Spinal cord (tissue), 10 donors: ENCODE measurements at places on chromosomes 5 and 9.

GRCh38 chr5:53080271-53080670 is 29.3 kb downstream of the MOCS2 start:
- DNase-seq: no peak

DNA sequence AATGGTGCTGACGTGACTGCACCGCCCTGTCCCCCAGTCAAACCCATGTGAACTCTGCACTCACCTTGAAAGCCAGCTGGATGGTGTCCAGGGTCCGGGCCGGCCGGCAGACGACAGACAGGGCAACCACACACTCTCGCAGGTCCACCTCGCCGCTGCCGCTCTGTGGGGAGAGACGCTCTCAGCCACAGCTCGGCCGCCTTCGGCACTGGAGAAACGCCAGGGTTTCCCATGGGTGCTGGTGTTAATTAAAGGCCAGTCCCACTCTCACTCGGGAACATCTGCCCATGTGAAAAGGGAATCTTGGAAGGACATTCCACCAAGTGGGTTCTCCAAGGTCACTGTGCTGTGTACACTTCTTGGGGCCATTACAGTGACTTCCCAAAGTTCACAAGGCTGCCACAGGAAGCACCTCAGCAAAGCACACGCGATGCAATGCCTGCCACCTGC is 25.5 kb upstream of the SLC6A3 start:
- no peak for DNase-seq

DNA sequence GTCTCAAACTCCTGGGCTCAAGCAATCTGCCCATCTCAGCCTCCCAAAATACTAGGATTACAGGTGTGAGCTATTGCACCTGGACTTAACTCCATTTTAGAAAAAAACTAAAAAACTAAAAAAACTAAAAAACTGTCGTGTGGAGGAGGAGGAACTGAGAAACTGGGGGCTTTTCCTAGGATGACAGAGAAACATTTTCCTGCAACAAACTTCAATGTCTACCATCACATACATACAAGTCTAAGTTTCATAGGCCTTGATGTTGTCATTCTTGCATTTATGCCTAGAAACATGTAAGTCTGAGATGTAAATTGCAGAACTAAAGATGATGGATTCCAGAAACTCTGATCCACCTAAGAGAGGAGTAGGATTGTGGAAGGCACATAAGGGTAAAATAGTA is 556.8 kb downstream of the RAB3C start:
- DNase-seq: no peak

DNA sequence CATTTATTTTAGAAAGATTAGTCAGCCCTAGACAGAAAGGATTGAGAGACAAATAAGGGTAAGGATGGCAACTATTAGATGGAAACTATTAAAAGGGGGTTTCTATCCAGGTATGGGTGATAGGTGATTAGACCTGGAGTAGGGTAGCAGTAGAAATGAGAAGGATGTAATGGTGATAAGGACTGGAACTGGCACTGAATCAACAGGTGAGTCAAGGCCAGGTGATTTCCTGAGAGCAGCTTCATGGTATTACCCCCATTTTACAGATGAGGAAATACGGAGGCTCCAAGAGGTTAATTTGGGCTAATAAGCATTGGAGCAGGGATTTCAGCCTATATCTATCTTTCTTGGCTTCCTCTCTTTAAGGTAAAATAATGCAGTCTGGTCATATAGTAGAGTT is 55.7 kb downstream of the CAST start:
- DNase-seq: no peak

DNA sequence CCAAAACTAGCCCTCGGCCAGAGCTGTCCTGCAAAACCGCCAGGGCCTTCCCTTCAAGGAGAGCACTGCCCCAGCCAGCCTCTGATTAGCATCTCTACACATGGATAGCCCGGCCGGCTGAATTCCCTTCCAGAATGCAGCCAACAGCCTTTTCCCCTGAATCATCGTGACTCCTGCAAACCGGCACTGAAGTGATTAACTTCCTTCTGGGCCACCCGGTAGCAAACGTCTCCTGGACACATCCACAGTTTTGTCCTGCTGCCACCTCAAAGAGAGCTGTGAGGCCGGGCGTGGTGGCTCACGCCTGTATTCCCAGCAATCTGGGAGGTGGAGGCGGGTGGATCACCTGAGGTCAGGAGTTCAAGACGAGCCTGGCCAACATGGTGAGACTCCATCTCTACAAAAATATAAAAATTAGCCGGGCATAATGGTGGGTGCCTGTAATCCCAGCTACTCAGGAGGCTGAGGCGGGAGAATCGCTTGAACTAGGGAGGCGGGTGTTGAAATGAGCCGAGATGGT is 21.1 kb upstream of the EEIG1 start:
- no peak for DNase-seq

DNA sequence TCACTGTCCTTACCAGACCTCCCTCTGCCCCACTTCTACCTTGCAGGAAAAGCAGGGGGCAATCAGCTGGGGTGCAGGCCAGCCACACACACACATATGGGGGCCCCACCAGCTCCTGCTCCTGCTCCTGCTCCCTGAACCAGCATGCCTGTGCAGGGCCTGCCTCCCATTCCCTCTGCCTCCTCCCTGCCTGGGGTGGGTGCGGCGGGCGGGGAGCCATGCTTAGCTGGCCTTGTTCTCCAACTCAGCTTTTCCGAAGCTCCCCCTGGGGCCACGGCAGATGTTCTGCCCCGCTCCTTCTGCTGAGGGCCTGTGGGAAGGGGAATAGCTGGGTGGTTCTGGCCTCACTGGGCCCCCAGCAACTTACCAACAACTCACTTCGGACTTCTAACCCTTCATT is 89.8 kb downstream of the ZNF354C start:
- no peak for DNase-seq

DNA sequence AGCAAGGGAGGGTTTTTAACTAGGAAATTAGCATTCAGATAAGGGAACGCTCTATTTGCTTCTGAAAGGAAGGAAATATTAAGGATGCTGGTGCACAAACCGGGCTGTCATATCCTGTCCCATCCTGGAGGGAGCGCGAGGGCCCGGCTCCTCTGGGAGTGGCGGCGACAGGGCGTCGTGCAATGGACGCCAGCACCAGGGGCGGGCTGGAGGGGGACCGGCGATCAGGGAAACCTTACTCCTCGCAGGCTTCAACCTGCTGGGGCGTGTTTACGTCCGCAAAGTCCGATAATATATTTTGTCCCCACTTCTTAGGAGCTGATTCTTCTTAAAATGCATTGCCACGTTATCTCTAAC is 197.1 kb upstream of the TBCA start:
- DNase-seq: no peak

- DNase-seq: no peak
Measured at GRCh38 chr5:151733358-151734063, 24.9 kb downstream of the ATOX1 start.

DNA sequence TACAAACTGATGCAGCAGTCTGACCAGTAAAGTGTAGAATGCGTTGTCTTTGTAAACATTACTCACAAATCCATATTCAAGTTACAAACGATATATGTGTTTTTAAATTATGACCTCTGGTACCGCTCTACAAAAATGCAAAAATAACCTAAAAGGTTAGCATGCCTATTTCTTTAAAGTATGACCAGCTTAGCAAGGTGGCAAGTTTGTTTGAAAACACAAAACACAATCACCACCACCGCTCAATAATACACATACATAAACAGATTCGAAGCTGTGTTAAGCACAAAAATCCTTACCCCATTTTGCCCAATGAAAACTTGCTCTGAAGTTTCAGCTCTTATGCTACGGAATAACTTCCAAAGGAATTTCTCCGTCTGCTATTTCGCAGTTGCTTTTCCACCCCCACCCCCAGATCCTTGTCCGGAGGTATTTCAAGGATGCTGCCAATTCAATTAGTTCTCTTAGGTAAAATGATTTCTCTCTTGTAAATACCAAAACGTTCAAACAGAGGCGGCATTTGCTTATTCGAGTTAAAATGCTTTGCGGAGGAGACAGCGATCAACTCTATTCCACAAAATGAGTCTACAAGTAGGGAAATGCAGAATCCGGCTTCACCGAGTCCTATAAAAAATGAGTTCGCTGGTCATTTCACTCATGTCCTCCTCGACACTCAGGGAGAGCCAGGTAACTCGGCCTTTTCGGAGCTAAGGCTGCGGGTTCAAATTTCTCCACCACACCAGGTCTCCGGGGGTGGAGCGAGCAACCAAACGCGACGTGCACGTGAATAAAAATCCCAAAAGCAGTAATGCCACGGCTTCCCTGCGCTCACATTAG is 1.2 kb downstream of the HOMER1 start:
- peak; percentile 36 for DNase-seq

- DNase-seq: no peak
Measured at GRCh38 chr9:14961372-14962068, 51.3 kb upstream of the FREM1 start.

GRCh38 chr5:135102716-135103574 is 68.9 kb upstream of the PITX1 start:
- no peak for DNase-seq

GRCh38 chr9:106074006-106074405 is 379.7 kb downstream of the TMEM38B start:
- DNase-seq: no peak

- DNase-seq: no peak
Measured at GRCh38 chr5:73844165-73844564, 218.2 kb downstream of the ARHGEF28 start.

GRCh38 chr9:130780865-130781504 is 54.1 kb upstream of the ABL1 start:
- no peak for DNase-seq

DNA sequence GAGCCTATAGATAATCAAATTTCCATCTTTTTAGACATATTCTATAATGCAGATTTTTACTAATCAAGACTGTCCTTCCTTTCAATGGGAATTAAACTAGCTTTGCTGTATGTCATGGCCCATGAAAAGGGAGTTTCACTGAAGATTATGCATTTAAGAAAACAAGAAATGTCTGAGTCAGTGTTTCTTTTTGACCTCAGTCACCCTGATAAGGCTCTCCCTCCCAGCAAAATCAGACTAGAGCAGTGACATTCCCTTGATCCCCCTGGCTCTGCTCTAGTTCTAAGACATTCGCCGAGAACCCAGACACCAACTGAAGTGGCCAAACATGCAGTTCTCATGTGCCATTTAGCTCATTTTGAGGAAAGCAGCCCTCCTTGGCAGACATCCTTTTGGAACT is 442.0 kb downstream of the ACTL7B start:
- no peak for DNase-seq

DNA sequence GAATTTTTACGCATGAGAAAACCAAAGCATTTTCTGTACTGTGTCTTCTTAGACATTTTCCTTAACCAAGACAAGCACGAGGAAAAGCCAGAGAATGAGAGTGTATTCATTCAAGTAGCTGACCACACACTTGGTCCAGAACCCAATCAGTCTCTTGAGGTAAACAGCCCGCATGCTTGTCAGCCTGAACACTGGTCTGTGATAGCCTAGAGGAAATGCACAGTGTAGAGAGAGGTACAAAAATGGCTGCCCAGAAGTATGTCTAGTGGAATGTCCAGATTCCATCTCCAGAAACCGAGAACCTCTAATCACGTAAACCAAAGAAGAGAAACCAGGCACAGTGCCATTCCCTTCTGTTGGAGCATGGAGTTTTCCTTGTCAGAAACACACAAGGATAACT is 80.0 kb upstream of the SNX2 start:
- no peak for DNase-seq

- no peak for DNase-seq
Measured at GRCh38 chr9:117304549-117304948, 110.3 kb downstream of the ASTN2 start.

DNA sequence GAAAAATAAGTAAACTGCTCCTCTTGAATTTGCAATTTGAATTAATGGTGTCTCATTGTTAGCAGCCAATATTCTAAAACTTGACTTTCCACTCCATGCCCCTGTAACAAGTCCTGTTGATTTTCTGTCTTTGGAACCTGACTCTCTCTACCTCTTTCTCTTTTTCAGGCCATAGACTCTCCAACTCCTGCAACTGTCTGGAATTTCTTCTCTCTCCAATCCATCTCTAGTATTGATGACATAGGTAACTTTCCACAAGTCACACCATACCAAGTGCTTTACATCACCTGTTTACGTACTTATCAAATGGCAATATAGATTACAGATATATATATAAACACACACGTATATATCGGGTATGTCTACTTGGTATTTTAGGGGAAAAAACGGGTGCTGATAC is 923 bp downstream of the C5orf34 start:
- no peak for DNase-seq

DNA sequence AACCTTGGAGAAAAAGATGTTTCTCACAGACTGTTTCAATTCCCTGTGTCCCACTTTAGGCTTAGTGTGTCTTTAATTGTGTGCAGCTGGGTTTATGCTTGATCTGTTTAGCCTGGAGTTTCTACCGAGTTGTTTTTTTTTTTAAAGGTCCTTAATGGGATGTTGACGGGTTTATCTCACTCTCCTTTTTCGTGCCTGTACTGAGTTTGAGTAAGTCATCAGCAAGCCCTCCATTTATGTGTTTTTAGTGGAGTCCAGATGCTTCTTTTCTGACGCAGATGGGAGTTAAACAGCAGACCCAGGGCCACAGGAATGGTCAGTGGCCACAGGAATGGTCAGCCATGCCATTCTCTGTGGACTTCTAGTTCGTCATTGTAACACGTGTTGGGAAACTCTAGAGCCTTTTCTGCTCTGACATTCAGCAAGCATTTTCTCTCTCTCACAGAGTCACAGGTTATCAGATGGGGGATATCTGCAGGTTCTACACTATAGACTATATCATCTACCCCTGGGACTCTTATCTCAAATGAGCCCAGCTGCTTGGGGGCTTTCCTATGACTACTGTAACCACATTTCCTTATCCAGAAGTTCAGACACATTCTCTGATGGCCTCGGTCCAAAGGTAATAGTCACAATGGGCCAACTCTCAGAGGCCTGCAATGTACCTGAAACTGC is 190.5 kb downstream of the TTLL11 start:
- DNase-seq: peak; percentile 85

- DNase-seq: no peak
Measured at GRCh38 chr5:126650463-126650862, 49.7 kb downstream of the PHAX start.

DNA sequence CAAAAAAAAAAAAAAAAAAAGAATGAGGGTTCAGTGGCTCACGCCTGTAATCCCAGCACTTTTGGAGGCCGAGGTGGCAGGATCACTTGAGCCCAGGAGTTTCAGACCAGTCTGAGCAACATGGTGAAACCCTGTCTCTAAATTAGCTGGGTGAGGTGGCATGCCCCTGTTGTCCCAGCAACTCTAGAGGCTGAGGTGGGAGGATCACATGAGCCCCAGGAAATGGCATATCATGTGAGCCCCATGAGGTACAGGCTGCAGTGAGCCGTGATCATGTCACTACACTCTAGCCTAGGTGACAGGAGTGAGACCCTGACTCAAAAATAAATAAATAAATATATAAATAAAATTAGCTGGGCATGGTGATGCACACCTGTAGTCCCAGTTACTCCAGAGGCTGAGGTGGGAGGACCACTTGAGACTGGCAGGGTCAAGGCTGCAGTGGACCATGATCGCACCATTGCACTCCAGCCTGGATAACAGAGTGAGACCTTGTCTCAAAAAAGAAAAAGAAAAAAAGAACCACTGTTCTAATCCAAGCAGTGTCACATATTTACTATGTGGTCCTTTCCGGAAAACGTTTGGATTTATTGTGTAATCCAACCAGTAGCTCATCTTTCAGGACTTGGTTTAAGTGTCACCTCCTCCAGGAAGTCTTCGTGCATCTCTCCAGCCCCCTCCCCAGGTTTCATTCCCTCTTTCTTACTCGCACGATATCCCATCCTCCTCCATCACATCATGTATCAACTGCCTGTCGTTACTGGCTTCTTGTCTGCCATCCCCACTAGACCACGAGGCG is 12.3 kb upstream of the SPOUT1 start:
- no peak for DNase-seq
